ENCODE measurements at places on chromosomes 16 and 17. TPM values are rescaled to one million over a fixed set of nuclear protein-coding genes. Genes with fewer than 3 reads are reported as not detected.

ZNF75A gene
- 11.0 TPM for total RNA-seq

TTYH2 gene
- total RNA-seq = 2.4 TPM

UQCRC2 gene
- 141 TPM for total RNA-seq

OTOA gene
- 0.05 TPM for total RNA-seq

NHERF2 gene
- total RNA-seq = 85.8 TPM

STRADA gene
- total RNA-seq = 7.8 TPM

Data from liver (tissue), 10 donors.